T-helper 2 cell (primary cell): ENCODE measurements at places on chromosomes 11 and 22.

GRCh38 chr11:18986744-18987143 is 47.5 kb upstream of the MRGPRX1 start:
- DNase-seq, result no peak

DNA sequence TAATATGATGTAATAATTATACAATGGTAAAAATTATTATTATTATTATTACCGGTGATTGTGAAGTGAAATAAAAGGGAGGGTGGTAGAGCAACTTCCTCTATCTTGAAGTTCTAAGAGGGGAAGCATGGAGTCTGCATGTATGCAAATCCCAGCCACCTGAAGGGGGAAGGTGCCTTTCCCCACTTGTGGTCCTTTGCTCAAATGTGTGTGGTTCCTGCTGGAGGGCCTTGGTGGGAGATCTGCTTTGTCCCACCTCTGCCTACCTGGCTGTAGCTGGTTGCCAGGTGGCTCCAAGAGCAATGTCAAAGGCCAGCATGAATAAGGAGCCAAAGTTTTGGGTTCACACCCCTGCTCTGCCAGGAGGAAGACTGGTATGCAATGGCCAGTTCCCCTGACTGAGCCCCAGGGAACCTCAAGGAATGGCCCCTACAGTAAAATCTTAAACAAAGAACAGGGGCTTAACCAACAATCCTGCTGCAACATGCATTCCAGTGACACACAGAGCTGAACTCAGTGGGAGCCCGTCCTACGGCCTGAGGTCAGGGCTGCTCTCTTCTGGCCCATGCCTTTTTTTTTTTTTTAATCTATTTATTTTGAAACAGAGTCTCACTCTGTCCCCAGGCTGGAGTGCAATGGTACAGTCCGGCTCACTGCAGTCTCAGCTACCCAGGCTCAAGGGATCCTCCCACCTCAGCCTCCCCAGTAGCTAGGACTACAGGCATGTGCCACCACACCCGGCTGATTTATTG is 8.5 kb downstream of the TMEM132A start:
- DNase-seq, result no peak

DNA sequence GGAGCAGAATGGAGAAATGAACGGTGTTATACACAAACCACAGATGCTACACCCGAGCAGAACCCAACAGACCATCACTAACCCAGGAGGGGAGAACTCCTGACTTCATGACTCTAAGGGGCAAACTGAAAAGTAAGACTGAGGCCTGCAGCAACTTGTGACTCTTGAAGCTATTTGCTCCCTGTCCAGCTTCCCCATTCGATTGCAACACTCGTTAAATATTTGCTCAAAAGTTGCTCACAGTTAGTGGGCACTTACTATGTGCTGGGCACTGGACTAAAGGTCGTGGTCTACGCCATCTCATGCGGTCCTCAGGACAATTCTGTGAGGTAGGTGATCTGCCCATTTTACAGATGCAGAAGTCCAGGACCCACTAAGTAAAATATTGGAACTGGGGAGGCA is 9.5 kb upstream of the ADA2 start:
- DNase-seq, result no peak

GRCh38 chr11:47101406-47101805 is 75.3 kb downstream of the ARFGAP2 start:
- DNase-seq, result no peak

GRCh38 chr11:74185695-74186094 is 14.6 kb downstream of the PPME1 start:
- DNase-seq, result no peak
